A549 treated with ZK216348 at 1 μM for 4 hours (cell line): ENCODE measurements at places on chromosomes 16 and 17. TPM values are rescaled to one million over a fixed set of nuclear protein-coding genes. Genes with fewer than 3 reads are reported as not detected.

Gene ADAD2
- total RNA-seq, result not detected in 5 replicates

Gene CCDC78
- 4.1 to 7.1 TPM (median 6.2 TPM) in 5 replicates for total RNA-seq

Gene GRIN2C
- 0.21 to 0.52 TPM (median 0.27 TPM) in 5 replicates for total RNA-seq

Gene CACNG3
- not detected in 5 replicates for total RNA-seq

Gene RPUSD1
- 28.5 to 57.2 TPM (median 55.7 TPM) in 5 replicates for total RNA-seq

Gene TP53TG3F
- total RNA-seq, result 0.07 to 0.26 TPM in 2 of 5 replicates, not detected in the others

Gene SPG7
- total RNA-seq, result 78.5 to 109 TPM (median 97.7 TPM) in 5 replicates

Gene CPNE7
- 47.2 to 79.8 TPM (median 72.6 TPM) in 5 replicates for total RNA-seq

Gene OGFOD1
- 68.7 to 103 TPM (median 78.3 TPM) in 5 replicates for total RNA-seq

Gene ZACN
- 0.18 to 0.84 TPM (median 0.26 TPM) in 5 replicates for total RNA-seq

Gene UNC13D
- 3.3 to 7.1 TPM (median 5.1 TPM) in 5 replicates for total RNA-seq

Gene GDPD3
- 1.1 to 2.1 TPM (median 1.6 TPM) in 5 replicates for total RNA-seq

Gene ALOX15B
- 0.12 TPM in 1 of 5 replicates, not detected in the others for total RNA-seq

Gene PLA2G10
- 0.38 to 0.41 TPM (median 0.39 TPM) in 3 of 5 replicates, not detected in the others for total RNA-seq

Gene SLFN14
- not detected in 5 replicates for total RNA-seq
